ENCODE measurements at places on chromosomes 11 and 22.
A peak's percentile ranks its signal among the peaks of the same experiment; 100 is the strongest.

DNA sequence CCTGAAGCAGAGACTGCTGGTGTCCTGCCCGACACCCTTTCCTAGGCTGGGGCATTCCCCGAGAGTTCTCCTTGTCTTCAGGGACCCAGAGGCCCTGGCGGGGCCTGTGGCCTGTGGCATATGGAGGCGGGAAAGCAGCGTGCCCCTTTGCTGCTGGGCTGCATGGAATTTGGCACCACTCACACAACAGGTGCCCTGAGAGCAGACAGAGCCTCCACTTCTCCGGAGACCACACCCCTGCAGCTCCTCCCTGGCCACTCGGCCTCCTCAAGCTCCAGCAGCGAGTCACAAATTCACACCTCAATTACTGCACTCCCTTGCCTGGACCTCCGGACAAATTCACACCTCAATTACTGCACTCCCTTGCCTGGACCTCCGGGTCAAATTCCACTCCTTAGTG lies 1375.2 kb downstream of the TBC1D22A start:
- DNase-seq: no peak

DNA sequence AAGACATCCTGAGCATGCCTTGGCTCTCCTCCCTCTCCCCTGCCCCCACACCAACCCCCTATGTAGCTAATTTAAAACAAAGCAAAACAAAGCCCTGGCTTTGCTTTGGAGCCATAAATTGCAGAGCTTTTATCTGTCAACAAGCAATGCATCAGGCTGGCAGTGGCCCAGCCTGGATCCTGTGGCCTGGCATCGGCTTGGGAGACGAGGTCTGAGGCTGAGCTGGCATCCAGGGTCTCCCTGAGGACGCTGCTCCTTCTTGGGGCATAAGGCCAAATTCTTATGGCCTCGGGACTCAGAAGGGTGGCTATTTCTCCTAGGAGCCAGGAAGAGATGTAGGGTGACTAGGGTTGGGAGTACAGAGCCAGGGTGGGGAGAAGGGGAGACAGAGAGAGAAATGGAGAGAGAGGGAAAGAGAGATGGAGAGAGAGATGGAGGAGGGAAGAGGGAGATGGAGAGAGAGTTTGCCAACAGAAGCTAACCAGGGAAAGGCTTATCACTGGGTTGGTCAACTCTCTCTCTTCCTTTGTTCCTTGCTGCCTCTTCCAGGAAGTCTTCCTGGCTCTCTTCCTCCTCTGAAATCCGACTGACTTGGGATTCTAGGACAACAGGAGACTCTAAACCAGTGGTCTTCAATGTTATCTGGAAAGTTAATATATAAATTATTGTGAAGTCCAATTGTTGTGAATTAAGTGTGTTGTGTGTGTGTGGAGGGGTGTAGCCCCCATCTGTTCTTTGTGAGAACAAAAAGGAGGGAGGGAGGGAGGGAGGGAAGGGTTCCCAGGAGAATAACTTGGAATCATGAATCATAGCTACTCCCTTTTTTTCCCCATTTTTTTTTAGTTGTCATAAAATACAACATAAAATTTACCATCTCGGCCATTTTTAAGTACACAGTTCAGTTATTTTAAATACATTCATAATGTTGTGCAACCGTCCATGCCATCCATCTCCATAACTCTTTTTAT lies 29.1 kb downstream of the TSPAN18 start:
- DNase-seq: no peak

DNA sequence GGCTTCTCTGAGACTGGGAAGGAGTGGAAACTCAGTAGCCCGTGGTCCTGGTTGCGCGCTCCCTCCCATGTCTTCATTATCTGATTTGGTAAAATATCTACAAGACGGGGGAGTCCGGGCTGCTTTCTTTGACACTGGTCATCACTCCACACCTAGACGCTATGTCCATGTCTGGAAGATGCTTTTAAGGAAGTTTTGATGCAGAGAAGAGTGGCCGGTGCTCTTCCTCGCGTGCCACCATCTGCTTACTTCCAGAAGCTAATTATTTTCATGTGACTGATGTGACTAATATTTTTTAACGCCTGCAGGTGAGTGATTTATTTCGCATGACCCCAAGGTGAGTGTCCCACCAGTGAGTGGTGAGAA lies 339 bp upstream of the TRIM21 start:
- DNase-seq: no peak

- no peak for DNase-seq
These were observed 553 bp upstream of the USP47 start for GRCh38 chr11:11841116-11841722.

DNA sequence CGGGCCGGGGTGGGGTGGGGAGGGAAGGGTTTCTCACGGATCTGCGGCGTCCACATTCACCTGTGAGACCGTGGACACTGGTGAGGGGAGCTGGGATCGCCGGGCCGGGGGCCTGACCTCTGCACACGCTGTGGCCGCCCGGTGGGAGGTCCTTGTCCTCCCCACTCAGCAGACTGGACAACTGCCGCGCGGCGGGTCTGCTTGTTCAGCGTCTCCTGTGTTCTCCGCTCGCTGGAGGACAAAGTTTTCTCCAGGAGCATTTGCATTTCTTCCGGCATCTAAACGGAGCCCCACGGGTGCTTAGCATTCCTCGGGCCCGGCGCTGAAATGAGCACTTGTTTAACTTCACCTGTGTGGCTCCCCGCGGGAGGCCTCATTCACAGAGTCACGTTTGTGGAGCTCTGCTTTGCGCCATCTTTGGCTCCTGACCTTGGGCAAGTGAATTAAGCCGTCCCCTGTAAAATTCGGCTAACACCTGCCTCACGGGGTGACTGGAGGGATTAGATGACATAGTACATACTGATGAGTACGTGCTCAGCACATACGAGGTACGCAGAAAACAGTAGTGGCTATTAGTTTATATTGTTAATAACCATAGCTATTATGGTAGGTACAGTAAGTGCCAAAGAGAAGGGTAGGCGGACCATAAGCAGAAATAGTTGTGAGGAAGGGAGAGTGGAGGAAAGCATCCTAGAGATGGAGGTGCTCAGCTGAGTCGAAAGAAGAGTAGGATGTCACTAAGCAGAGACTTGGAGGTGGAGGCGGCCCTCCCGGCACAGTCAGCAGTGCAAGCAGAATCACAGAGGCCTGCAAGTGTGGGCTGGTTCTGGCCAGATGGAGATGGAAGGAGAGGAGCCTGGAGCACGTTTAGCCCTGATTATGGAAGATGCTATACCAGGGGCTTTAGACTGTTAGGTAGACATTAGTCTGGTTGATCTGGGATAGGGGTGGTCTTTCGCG lies 885 bp downstream of the TRMU start:
- no peak for DNase-seq

DNA sequence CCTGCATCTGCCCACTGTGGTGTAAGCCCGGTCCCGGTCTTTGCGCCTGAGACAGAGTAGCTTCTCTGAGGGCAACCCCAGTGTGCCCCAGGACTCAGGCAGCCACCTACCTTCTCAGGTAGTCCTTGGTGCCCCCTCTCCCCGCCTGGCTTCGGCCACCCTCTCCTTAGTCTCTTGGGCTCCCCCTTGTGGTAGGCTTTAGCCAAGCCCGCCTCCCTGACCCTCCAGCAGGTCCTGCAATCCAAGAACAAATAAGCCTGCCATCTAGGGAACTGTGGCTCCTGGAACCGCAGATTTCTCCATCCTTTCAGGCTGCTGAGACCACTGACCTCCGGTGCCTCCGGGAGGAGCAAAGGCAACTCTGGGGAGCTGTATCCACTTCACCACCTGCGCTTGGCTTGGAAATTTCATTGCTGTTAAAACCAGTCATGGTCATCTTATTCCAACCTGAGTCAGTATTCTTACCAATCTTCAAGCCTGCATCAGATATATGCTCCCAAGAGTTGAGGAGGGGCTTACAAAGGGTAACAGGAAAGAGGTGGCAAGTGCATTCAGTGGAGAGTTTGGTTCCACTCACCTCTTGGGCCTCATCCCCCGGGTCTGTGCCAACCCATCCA lies 52.8 kb upstream of the TENM4 start:
- DNase-seq: peak; percentile 47

DNA sequence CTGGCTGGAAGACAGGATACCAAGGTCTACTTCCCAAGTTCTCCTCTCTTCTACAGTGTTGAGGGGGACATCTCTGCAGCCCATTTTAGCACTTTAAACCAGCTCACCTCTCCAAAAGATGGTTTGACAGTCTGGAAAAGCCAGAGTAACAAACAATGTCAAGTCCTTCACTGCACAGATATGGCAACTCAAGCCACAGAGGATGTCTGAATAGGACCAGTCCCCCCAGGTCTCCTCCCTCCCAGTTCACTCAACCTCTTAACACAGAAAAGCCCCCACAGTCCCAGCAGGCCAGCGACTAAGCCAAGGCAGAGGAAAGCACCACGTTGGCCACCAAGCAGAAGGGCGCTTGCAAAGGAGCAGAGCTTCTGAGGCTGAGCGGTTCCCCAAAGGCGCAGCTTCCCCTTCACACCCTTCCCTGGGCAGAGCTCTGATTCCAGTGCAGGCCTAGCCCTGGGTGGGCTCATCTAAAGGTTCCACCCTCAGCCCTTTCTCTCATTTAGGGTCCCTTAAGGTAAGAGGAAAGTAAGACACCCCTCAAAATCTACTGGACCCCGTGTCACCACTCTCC lies 62.7 kb downstream of the PAK1 start:
- DNase-seq: no peak

GRCh38 chr11:45563171-45563570 lies 102.3 kb downstream of the CHST1 start:
- DNase-seq: no peak

DNA sequence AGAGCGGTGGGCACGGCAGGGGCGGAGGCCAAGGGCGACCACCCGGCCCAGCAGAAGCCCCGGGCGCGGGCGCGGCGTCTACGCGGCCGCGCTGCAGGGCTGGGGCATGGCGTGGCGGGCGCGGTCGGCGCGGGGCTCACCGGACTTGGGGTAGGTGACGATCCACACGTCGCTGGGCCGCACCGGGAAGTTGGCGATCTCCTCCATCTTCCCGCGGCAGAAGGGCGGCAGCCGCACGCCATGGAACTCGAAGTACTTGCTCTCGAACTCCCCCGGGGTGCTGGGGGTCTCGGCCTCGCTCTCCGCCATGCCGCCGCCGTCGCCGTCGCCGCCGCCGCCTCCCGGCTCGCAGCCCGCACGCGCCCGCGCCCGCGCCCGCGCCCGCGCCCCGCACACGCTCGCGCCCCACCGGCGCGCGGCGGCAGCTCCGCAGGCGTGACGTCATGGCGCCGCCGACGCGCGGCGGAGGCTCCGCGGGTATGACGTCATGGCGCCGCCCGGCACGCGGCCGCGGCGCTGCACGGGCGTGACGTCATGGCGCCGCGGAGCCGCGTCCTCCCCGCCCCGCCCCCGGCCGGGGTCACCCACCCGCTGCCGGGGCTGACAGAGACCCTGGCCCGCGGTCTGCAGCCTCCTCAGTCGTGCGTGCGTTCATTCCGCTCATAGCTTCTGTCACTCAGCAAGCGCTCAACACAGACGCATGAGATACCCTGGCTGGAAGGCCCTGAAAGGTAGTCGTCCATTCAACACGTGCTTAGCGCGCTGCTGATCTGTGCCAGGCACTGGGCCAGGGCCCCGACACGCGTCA lies at the start of gene SULT4A1:
TSS of gene SULT4A1 (minus strand) at position 440 of the 808 bp plus-strand sequence. CDS start at position 309, 131 bp downstream.
- DNase-seq: no peak

GRCh38 chr11:10673501-10674062 lies 20.0 kb downstream of the IRAG1 start:
- no peak for DNase-seq

DNA sequence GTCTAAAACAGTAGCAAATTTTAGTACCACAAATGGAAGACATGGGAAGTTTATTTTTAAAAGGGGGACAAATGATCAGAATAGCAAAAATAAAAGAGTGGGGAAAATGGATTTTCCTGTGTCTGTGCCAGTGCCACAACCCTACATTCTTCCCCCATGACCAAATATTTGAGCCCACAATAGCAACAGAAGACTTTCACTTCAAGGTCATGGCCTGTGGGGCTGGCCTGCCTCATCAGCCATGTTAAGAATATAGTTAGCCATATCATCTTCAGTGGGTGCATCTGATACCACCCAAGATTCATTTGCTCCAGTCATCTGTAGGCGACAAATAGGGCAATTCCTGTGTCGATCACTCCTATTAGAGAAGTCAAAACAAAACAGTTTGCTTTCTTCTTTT lies 26.3 kb downstream of the RNF141 start:
- no peak for DNase-seq

DNA sequence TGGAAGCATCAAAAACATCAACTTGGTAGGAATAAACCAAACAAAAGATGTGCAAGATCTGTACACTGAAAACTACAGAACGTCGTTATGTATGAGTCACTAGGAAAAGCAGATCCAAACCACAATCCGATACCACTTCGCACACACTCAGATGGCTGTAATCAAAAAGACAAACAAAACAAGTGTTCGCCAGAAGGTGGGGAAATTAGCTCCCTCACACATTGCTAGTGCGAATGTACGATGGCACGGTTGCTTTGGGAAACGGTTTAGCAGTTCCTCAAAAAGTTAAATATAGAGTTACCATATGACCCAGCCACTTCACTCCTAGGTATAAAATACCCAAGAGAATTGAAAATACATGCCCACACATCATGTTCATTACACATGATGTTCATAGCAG lies 14.8 kb upstream of the CARD10 start:
- DNase-seq: no peak

GRCh38 chr11:120515186-120515723 lies 3.7 kb downstream of the GRIK4 start:
- DNase-seq: no peak

DNA sequence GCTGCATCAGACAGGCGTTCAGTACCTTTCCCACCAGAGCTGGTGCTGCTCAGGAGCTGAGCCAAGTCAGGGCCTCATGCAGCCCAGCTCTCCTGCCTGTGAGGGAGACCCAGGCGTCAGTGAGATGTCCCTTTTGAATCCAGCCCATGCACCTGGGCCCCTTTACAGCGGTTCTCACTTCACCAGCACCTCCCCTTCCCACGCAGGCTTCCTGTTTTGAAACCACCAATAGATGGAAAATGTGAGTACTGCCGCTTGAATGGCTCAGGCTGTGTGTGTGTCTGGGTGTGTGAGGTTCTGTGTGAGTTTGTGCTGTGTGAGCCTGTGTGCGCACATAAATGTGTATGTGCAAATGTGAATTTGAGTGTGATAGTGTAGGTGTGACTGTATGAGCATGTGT lies 88.4 kb downstream of the UBASH3B start:
- peak; percentile 78 for DNase-seq

DNA sequence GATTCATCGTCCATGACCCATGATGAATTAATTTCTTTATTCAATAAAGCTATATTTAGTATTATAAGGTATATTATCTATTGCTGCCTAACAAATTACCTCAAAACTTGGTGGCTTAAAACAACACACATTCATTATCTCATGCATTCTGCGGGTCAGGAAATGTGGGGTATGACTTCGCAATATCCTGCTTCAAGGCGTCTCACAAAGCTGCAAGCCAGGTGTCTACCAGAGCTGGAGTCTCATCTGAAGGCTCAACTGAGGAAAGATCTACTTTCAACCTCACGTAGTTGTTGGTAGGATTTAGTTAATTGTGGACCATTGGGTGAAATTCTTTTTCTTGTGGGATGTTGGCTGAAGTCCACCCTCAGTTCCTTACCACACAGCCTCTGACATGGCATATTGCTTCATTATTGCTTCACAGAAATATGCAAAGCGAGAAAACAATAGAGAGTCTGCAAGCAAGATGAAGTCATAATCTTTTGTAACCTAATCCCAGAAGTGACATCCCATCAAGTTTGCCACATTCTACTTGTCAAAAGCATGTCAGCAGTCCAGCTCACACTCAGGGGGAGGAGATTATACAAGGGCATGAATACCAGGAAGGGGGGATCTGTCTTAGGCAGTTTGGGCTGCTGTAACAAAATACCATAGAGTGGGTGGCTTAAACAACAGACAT lies 45.1 kb downstream of the KREMEN1 start:
- DNase-seq: no peak

All from stimulated activated CD4-positive, alpha-beta T cell treated with anti-CD3 and anti-CD28 coated beads, TNF-alpha, amount 100 ng/mL, for 48 hours (primary cell).